Amniotic epithelial cell (primary cell): ENCODE measurements at places on chromosomes 6 and 20.

DNA sequence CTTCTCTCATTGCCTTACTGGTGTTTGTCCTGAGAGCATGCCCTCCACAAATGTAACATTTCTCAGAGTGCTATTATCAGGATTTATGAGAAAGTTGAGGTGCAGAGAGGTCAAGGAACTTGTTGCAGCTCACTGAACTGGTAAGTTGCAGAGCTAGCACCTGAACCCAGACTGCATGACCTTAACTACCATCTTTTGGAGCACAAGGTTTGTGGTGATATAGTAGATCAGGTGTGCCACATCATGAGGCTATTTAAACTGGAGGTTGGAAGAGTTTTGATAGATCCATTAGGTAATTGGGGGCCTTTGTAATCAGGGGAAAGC lies 112.0 kb upstream of the CITED2 start:
- no peak for DNase-seq

- DNase-seq, result peak; percentile 51
Measured at GRCh38 chr6:36616893-36617521, 22.8 kb downstream of the SRSF3 start.

DNA sequence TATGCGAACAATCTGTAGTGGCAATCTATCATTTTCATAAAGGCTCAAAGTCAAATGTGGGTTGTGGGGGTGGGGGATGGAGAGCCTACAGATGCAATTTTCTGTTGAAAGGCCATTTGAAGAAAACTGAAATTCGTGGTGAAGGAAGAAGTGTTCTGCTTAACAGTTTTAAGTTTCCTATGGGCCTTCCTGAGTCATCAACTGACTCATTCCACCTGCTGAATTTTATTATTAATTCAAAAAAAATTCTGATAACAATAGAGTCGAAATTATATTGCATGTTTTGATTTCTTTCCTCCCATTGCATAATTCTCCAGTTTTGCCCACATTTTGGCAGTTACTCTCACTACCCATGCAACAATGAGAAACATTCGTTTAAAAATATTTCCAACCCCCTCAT lies 622.3 kb upstream of the ARID1B start:
- no peak for DNase-seq

DNA sequence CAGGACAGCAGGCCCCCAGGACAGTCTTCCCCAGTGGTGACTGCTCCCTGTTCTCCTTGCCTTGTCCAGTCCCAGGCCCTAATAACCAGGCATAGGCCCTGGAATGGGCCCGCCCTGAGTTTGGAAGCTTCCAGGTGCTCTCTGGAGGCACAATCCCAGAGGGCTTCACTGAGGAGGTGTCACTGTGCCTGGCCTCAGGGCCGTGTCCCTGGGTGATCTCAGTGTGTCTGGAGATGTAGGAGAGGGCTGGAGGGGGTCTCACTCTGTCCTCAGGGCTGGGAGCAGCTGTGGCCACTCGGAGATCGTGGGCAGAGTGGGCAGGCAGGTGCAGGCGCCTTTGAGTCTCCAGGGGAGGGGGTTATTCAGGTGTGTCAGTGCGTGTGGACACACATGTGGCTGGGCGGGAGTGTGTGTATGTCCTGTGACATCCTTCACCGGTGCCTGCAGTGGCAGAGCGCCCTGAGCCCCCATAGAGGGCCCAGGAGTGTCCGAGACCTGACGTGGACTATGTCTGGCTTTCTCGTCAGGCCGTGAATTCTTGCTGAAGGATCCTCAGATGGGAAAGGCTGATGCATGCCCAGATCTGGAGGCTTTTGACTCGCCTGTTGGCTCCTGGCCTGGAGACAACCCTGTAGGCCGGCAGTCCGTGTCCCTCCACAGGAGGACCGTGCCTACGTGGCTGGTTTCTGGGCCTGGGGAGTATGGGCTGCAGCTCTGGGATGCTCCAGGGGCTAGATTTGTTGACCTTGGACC lies 5.5 kb upstream of the NPBWR2 start:
- DNase-seq, result no peak

DNA sequence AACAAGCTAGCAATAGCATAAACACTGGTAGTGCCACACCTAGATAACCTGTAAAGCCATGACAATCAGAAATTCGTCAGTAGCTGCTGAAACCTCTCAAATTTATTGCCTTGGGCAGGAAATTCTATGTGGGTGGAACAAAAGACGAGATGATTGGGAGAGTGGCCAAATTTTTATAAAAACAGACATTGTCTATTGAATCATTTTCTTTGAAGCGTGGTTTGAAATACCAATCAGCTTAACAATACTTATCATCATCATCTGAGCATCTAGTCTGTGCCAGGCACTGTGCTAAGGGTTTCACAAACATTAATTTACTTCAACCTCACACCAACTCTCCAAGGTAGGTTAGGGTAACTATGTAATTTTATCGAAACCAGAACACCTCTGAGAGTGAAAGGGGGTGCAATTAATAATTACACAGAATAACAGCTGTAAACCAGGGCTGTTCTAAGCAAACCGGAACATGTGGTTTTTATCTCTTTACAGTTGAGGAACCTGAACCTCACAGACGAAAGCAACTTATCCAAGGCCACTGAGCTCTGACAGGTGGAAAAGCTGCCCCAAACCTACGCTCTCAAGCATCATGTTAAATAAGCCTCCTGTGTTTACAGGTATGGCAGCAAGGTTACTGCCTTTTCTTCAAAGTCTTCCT lies 43.4 kb downstream of the NHSL1 start:
- DNase-seq, result peak; percentile 55

GRCh38 chr20:33899106-33899505 lies 88.0 kb downstream of the CHMP4B start:
- no peak for DNase-seq

DNA sequence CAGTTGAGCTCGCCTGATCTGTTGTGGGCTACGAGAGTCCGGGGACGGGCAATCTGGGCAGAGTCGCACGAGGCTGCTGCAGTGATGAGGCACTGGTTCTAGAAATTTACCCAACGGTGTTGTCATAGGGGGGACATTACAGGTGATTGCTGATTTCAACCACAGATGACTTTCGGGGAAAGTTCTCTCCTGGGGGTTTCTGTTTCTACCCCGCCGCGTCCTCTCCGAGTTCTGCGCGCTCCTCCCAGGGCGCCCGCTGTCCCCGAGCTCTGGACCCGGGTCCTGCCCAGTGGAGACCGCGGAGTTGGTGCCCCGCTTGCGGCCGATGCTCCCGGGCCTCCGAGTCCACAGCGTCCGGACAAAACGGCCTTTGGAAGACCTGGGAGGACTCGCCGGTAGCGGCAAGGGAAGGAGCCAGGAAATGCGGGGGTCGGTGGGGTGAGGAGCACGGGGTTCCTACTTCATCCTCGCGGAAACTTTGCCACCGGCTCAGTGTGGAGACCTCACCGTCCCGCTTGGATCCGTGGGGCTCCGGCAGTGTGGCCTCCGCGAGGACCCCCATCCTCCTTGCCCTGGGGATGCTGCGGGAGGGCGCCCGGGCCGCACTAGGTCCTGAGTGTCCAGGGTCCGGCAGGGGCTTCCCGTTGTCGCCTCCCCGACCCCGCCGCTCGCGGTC lies 12.3 kb upstream of the RAET1L start:
- no peak for DNase-seq

GRCh38 chr6:160279850-160280249 lies 21.2 kb upstream of the SLC22A2 start:
- DNase-seq, result peak; percentile 86

DNA sequence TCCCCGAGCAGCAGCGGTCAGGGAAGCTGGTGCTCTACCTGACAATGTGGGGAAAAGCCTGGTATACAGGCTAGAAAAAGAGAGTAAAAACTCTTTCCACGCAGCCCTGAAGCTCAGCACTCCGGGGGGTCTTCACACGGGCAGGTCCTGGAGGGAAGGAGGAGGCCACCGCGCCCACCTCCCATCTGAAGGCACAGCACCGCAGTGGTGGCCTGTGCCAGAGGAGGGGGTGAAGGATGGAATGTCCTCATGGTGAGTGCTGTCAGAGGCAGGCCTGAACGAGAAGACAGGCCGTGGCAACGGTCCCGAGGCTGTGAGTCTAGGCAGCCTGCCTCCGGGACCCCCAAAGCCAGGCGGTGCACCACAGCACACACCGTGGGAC lies 5.8 kb downstream of the SLC2A4RG start:
- DNase-seq, result no peak

DNA sequence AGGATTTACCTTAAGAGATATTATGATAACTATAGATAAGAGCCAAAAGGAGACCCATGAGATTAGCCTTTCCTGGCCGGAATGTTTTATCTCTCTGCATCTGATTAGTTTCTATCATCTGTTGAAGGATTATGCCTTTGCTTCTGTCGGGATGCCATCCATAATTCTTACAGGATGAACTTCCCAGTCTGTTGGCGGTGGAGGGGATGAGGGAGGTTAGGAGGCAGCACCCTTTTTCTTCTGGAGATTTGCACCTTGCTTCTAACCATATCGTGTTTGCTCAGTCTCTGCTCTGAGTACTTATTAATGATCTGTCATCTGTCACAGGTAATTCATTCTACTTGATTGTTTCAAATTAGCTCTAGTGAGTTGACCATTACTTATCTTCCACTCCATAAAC lies 292.1 kb downstream of the KHDC1L start:
- no peak for DNase-seq

GRCh38 chr6:128492386-128492785 lies 28.0 kb downstream of the PTPRK start:
- no peak for DNase-seq

GRCh38 chr6:147453361-147453760 lies 55.1 kb upstream of the SAMD5 start:
- DNase-seq, result no peak

DNA sequence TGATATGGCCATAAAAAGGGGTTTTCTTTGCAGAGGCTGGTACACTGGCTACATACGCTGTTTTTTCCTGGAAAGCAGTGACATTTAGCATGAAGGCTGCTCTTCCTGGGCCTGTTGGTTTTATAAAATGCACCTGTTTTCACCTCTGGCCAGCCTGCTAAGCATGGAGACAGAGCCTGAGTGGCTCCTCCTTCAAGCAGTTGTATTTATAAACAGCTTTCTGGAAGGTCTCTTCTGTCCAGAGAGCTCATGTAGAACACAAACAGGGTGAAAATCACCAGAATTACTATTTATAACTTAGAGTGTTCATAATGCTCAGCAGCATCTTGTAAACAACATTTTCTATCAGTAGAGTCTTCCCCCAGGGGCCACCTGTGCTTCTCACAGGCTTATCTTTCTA lies 109.0 kb downstream of the FOXO3 start:
- no peak for DNase-seq

DNA sequence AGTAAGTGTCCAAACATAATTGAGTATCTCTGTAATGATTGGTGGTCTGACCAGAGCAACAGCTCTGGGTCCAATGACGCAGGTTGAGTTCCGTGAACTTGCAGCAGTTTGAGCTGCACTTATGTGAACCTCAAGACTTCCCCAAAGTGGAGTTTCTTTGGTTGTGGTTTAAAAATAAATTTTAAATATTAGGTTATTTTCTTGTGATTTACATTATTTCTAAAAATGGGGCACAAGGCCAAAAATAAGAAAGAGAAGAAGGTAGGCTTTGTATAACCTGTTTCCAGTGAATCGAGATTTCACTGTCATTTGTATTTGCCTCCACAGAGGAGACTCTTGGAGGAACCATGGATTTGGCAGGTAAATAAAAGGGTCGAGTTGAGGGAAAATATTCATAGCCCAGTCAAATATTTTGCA lies 166.4 kb upstream of the ZNF217 start:
- no peak for DNase-seq

DNA sequence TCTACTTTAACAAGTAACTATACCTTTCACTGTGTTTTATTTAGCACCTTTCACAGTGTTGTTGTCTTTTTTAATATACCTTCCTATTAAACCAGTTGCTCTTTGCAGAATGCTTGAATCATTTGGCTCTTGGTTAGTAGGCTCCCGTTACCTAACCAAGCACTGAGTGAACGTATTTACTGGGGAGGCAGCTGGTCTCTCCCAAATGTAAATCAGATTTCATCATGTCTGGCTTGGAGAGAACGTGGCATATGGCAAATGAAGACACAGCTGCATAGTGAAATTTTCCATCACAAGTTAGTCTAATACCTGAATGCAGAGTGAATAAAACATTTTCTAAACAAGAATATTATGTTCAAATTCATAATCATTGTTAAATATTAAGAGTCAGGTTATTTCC lies 12.4 kb downstream of the HTR1E start:
- DNase-seq, result no peak

DNA sequence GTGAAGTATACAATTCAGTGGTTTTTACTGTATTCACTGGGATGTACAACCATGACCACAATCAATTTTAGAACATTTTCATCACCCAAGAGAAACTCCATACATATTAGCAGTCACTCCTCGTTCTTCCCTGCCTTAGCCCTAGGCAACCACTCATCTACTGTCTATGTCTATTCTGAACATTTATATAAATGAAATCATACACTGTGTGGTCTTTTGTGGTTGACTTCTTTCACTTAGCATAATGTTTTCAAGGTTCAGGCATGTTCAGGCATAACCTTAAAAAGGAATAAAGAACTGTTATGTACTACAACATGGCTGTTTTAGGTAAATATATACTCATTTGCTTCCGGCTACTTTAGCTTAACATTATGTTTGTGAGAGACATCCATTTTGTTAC lies 37.3 kb downstream of the BLTP3A start:
- DNase-seq, result no peak

- DNase-seq, result peak; percentile 54
Measured at GRCh38 chr6:139801571-139802321, 427.3 kb upstream of the CITED2 start.

DNA sequence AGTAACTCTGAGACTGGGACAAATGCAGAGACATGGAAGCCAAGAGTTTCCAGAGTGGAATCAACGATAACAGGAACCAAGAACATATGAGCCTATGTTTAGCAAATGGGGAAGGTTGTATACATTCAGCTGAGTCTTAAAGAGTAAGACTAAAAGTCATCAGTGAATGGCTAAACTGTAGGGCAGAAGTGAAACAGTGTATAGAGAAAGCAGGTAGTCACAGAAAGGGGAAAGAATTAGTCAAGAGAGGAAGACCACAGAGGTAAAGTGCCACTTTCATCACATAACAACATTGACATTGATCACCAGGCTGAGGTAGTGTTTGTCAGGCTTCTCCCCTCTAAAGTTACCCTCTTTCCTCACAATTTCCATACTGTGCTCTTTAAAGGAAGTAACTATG lies 306.5 kb upstream of the SPTLC3 start:
- DNase-seq, result no peak

GRCh38 chr6:95230071-95230740 lies 347.1 kb upstream of the MANEA start:
- DNase-seq, result no peak
